ENCODE measurements at places on chromosomes 11 and 22.

DNA sequence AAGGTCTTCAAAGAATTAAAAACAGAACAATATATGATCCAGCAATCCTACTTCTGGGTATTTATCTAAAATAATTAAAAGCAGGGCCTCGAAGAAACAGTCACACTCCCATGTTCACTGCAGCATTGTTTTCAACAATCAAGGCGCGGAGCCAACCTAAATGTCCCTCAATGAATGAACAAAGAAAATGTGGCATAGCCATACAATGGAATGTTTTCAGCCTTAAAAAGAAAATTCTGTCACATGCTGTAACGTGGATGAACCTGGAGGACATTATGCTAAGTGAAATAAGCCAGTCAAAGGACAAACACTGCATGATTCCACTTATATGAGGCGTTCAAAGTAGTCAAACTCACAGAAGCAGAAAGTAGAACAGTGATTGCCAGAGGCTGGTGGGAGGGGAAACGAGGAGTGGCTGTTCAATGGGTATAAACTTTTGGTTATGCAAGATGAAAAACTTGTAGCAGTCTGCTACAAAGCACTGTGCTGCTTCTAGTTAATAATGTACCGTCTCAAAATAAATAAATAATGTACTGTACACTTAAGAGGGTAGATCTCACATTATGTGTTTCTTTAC lies 41.2 kb downstream of the SNX19 start:
- DNase-seq: no peak

DNA sequence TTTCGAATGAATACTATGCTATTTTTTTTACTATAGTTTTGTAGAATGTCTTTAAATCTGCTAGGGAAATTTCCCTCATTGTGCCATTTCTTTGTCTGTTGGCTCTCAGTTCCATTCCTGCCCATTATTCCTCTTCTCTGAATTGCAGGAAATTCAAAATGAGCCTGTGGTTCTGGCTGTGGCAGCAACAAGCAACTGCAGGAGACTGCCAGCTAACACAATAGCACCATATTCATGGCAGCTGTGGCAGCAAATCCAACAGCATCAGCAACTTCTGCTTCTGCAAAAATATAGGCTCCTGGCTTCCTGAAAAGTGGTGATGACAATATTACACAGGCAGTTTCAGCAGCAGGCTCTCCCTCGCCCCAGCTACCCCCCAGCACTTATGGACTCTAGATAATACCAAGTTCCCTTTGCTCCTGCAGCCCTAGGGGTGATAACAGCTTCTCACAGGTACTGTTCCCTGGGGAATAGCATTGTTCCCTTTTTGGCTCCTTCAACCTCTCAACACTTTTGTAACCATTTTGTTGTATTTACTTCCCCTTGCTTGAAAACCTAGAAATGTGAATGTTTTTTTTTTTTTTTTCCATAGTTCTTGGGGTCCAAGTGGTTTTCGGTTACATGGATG lies 9.3 kb downstream of the PATE4 start:
- DNase-seq: no peak

DNA sequence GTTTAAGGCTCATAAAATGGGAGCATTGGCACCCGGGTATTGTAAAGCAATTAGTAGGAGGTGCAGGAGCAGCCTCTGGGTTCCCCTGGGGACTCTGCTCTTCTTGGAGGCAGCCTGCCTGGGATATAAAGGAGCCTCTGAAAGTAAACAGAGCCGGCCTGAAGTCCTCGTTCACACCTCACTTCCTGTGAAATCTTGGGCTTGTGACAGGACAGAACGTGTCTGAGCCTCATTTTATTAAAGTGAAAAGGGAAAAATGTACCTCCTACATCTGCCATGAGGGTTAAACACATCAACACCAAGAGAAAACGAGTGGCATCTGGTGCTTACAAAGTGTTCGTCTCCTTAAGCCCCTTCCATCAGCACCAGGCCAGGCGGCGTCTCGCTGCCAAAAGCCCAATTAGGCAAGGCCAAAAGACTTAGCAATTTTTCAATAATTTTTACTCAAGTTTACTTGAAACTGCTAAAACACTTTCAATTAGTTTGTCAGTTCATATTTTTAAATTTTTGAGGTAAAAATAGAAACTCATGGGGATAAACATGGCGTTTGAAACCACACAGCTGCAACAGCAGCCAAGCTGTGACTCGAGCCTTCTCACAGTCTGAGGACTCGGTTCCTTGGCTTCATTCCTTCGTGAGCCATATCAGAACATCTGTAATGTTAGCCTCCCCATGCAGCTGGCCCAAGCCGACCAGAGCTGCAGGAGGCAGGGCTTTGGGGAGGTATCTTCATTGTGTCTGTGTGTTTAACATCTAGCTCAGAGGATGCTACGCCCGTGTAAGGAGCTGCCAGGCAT lies 33.6 kb downstream of the MAP6 start:
- no peak for DNase-seq

DNA sequence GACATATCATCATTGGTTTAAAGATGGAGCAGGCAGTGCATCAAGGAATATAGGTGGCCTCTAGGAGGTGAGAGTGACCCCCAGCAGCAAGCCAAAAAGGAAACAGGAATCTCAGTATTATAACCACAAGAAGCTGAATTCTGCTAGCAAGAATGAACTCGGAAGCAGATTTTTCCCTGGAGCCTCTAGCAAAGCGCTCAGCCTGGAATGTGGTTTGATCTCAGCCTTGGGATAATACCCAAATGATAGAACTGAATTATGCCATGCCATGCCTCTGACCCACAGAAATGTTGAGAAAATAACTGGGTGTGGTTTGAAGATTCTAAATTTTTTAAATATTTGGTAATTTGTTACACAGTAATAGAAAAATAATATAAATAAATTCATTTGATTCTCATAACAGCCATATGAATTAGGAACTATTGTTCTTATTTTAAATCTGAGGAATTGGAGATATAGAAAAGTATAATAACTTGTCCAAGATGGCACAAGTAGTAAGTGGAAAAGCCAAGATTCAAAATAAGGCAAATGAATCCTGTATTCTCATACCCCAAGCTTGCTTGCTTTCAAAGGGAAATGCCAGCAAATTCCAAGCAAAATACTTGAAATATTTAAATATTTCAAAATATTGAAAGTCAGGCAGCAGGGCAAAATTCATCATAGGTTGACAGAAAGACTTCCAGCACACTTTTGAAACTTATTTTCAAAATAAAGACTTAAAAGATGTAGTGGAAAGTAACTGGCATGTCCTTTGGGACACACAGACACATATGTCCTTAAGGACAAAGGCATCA lies 567.4 kb downstream of the KCNA4 start:
- no peak for DNase-seq

- DNase-seq: no peak
Measured at GRCh38 chr11:130603335-130603906, 155.0 kb downstream of the ADAMTS15 start.

GRCh38 chr11:121754598-121754997 lies 301.8 kb upstream of the SORL1-AS1 start:
- no peak for DNase-seq

GRCh38 chr11:102559839-102560238 lies 29.3 kb upstream of the MMP7 start:
- no peak for DNase-seq

- no peak for DNase-seq
Measured at GRCh38 chr22:28025333-28025732, 106.3 kb upstream of the PITPNB start.
